Activated CD4-positive, CD25-positive, alpha-beta regulatory T cell treated with anti-CD3 and anti-CD28 coated beads, Interleukin-2, amount 50 U/mL, for 72 hours (primary cell): ENCODE measurements at places on chromosomes 12 and 14.

DNA sequence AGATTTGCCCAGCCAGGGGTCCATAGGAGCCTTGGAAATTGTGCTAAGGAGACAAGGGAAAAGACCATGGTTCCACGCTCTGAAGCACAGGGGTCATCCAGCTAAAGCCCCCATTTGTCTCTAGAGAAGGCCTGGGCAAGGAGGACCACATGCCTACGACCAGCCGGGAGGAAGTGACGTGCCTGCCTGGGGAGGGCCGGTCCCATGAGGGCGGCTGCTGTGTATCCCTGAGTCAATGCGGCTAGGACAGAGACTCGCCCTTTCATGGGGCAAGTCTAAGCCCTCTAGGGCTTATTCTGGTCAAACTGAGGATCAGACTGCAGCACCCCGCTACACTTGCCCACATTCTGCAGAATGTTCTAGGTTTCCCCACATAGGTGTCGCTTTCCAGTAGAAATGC, 20.6 kb upstream of the RIN3 start:
- DNase-seq: no peak

- DNase-seq: no peak
Observed at GRCh38 chr12:102509123-102509626, 28.8 kb upstream of the IGF1 start.

GRCh38 chr12:123829561-123829960, 67.5 kb downstream of the DNAH10 start:
- no peak for DNase-seq

- no peak for DNase-seq
Observed at GRCh38 chr12:50051101-50051806, 6.1 kb upstream of the ASIC1 start.

GRCh38 chr14:100303179-100303578, 3.1 kb downstream of the SLC25A29 start:
- no peak for DNase-seq

GRCh38 chr12:6961695-6962284, 8.7 kb downstream of the PHB2 start:
- DNase-seq: no peak

GRCh38 chr14:39665075-39665475, 232.8 kb upstream of the FBXO33 start:
- no peak for DNase-seq

- DNase-seq: no peak
Observed at GRCh38 chr14:31097081-31097480, 70.9 kb upstream of the STRN3 start.

- DNase-seq: no peak
Observed at GRCh38 chr14:69693145-69693544, 73.8 kb upstream of the SRSF5 start.

DNA sequence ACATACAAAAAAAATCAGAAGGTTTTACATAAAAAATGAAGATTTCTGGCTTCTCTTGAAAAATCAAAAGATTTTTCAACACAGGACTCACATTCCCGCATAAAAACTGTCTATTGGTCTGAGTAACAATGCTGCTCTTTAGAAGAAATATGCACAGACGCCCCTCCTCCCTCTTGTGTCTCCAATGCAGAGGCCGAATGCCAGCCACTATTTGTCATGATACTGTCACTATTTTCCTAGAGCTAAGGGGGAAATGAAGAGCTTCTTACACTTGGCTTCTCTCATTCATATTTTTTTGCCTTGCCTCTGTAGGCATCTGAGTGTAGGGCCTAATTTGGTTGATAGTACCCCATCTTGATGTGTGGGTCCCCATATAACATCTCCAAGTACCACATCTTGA, 98.0 kb downstream of the BBS10 start:
- no peak for DNase-seq

DNA sequence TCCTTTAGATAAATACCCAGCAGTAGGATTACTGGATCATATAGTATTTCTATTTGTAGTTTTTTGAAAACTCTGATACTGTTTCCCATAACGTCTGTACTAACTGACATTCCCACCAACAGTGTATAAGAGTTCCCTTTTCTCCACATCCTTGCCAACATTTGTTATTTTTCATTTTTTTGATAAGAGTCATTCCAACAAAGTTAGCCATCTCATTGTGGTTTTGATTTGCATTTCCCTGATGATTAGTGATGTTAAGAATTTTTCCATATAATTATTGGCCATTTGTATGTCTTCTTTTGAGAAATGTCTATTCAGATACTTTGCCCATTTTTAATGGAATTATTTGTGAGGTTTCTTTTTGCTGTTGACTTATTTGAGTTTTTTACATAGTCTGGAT, 486.0 kb downstream of the FLRT2 start:
- no peak for DNase-seq

- DNase-seq: no peak
Observed at GRCh38 chr12:111438481-111438880, 32.8 kb downstream of the SH2B3 start.

DNA sequence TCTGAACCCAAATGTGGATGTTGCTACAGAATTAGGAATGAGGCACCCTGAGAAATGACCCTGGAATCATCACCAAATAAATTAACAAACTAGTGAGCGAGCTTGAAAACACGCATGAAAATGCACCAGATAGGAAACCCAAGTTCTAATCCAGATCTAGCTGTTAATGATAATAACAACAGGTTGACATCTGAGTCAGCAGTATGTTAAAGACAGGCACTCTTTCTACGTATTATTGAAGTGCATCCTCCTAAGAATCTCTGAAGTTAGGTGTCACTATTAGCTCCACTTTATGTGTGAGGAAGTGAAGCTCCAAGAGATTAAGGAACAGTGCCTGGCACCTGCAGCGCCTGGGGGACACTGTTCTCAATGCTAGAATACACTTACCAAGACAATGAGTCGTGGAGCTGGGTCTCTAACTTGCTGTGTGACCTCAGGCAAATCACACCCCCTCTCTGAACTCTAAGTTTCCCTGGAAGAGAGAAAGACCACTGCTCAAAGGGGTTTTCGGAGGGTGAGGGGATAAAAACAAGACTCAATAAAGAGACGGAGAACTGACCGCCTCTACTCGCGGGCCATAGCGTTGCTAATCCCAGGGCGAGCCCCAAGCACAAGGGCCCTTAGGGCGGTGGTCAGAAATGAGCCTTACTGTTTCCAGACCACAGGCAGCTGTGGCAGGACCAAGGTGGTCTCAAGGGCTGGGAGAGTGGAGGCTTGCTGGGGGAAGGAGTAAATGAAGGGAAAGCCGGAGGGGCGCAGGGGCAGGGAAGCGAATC, 2.1 kb downstream of the SLC6A12 start:
- no peak for DNase-seq

DNA sequence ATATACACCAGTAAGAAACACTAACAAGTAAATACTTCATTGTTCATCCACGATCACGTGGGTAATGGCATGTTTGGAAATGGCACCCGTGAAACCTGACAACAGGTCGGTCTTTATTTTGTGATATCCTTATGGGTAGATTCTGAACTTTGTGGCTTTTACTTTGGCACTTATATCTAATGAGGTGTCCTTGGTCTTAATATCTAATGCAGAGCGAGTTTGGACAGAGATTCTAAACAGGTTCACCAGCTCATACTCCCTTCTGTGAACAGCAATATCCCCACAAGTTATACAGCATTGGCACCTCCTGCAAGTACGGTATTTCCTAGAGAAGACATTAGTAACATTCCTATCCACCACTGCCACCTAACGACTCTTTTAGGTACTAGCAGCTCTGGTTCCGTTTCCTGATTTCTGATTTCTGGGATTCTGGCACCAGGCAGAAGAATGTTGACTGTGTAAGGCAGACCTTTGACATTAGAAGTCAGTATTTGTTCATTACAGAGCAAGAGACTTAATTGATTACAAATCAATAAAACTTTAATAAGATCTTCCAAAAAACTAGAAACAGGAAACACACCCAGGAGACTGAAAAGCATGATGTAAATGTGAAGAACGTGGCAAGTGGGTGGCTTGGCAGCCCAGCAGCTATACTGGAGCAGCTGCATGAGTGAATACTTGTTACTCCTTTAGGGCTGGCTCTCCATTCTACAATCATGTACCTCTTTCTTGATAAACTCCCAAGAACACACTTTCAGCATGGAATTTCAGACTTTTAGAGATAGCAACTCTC, 2.5 kb downstream of the ANG start:
- no peak for DNase-seq

GRCh38 chr12:75705749-75706711, 194.6 kb upstream of the KRR1 start:
- DNase-seq: no peak

- DNase-seq: no peak
Observed at GRCh38 chr12:15931590-15932053, 20.5 kb downstream of the DERA start.
